Sigmoid colon (tissue), 7 donors: ENCODE measurements at places on chromosomes 6 and 20. TPM values are rescaled to one million over a fixed set of nuclear protein-coding genes. Genes with fewer than 3 reads are reported as not detected.

SYCP2L gene
- not detected for polyA plus RNA-seq

BMP5 gene
- polyA plus RNA-seq: 2.4 TPM

TRIM40 gene
- polyA plus RNA-seq: 23.8 TPM

B3GAT2 gene
- under 0.01 TPM for polyA plus RNA-seq

C2 gene
- polyA plus RNA-seq: 39.2 TPM

OVOL2 gene
- 9.6 TPM for polyA plus RNA-seq

TRAPPC3L gene
- polyA plus RNA-seq: not detected

HLA-DRB5 gene
- 13.6 TPM for polyA plus RNA-seq

LGSN gene
- polyA plus RNA-seq: not detected

RGS17 gene
- polyA plus RNA-seq: not detected

C6orf58 gene
- polyA plus RNA-seq: not detected

NEDD9 gene
- 20.5 TPM for polyA plus RNA-seq

PDE7B gene
- 1.1 TPM for polyA plus RNA-seq

OPN5 gene
- not detected for polyA plus RNA-seq

NRSN1 gene
- not detected for polyA plus RNA-seq

MMP24OS gene
- 44.0 TPM for polyA plus RNA-seq

KCNK17 gene
- polyA plus RNA-seq: not detected
